ENCODE measurements at places on chromosomes 3 and 15.

DNA sequence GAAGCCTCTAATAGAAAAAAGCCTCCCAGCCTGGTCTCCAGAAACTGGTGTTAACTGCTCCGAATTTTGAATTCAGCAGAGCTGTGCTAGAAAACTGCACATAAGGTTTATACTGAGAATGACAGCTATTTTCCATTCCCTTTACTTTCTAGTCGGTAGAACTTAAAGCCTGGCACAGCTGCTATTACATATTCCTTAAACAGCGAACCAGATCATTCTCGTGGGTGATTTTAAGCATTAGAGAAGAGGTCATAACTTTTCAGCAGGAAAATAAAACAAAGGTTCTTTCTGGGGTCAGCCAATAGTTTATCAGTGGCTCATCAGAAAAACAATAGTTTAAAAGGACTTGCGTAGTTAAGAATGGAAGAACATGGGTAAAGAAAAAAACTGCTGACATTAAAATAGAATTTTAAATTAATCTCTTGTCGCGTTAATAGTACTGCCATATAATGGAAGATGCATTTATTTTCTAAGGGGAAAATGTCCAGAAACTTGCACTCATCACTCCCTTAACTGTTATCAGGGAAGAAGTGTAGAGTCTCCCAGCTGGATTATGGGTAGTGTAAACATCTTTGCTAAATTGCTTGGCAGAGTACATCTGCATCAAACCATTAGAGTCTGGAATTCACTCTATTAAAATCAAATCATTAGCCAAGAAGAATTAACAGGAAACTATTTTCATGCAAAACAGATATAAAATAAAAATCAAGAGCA lies 7.9 kb downstream of the VGLL4 start:
- no peak for DNase-seq

DNA sequence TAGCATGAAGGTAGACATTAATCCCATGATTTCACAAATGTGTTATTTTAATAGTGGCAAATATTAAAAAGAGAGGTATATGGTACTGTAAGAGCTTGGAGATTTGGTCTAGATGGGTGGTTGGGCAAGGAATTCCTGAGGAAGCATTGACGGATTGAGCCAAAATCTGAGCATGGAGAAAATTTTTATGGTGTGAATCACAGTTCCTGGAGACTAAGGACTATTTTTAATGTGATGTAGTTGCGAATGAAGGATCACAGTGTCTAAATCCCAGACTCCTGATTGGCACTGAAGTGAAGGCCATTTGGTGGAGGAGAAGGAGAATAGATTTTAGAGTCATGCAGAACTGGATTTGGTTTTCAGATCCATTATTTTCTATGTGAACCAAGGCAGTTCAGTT lies 188.7 kb upstream of the FEZF2 start:
- DNase-seq = no peak

DNA sequence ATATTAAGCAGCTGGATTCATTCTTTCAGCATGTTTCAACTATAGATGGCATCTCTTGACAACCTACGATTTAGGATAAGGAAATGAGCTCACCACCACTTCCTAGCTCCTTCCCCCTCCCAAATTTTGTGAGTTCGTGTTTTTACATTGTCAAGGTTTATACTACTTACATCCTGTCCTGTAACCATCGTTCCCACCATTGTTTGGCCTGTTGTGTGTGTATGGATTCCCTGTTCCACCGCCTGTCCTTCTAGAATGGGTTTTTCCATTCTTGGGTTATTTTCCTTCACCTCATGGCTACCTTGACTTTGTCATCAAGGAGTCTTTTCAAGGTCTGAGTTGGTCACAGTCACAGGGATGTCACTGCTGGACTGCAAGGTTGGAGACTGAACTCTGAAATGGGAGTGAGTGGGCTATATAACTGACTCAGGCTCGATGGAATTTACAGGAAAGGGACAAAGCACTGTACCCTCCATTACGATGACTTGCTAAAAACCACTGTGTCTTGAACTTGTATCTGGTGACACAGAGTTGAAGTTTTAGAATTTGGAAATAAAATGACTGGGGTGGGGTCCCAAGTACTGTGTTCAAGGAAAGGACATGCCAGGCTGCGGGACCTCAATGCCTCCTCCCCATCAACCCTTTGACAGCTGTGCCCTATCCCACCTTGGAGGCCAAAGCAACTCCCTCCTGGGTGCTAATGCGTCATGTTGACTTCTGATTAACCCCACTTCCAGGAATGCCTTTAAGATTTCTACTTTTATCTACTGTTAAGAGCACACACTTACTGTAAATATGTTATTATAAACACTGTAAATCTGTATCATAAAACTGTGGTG lies 66.8 kb upstream of the BLM start:
- no peak for DNase-seq

DNA sequence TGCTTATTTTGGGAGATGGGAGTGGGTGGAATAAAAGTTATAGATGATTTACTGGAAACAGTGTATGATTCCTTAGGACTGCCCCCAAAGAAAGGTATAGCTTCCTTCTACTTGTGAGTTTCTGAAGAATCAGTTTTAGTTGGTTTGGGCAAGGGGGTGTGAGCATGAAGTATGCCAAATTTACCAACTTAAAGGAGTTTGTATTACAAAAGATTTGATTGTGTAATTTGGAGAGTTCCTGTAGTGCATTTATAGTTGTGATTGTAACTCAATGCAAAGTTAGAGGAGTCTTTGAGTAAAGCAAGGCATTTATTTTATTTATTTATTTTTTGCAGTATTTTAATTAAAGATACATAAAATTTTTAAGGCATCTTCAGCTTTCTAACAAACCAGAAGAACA lies 42.8 kb downstream of the TSC22D2 start:
- no peak for DNase-seq

Measured in stimulated activated CD8-positive, alpha-beta memory T cell treated with anti-CD3 and anti-CD28 coated beads, Interleukin-4, amount 100 ng/mL, for 1 hour (primary cell).